Fibroblast of lung (primary cell): ENCODE measurements at places on chromosomes 4 and X. TPM values are rescaled to one million over a fixed set of nuclear protein-coding genes. Genes with fewer than 3 reads are reported as not detected.

Gene POLA1
- 9.2 and 10.3 TPM in 2 replicates for total RNA-seq

DNA sequence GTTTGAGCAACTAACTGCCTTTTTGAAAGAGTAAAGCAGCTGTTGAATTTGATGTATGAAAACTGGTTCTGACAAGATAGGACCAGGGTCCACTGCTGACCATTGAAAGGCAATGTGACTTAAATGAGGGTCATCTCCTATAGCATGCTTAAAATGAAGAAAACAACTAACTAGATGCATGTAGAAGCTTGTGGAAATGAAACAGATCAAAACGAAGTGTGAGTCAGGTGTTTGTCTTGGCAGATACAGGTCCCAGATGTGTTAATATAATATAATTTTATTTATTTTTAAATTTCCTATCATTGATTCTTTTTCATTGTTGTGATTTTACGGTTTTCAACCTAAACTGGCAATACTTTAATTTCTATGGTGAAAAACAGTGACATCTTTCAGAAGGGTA lies 83.6 kb downstream of the ATOH1 start:
- DNase-seq: no peak
- H3K27ac ChIP-seq: no peak overlapping the region
- H3K27me3 ChIP-seq: no peaks in the 10 kb centered on the region
- no peaks in the 10 kb centered on the region for H3K4me1 ChIP-seq

DNA sequence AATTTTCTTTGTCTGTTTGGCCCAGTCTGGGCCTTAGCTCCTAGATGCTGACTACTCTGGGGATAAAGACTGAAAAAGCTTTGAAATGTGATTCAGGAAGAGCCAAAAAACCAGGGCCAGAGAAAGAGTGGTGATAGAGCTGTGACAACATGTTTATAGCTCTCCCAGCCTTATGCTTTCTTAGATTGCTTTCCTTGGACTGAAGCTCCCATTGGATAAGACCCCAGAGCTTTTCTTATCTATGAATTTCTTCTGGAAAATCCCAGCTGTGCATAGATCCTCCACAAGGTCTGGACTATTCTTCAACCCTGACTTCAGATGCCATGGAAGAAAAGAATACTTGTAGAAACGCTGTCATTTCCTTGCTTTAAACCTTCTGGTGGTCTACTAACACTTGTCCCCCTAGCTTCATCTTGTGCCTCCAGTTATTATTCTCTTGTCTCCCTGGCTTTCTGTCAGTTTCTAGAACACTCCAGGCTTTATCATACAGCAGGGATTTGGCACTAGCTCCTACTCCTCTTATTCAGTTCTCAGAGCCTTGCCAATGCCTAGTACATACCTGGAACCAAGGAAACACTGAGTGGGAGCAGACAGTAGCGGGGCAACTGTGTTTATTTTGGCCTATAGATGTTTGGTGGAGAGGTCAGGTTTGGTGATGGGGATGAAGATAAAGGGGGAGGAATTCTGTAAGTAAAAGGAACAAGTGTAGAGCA lies 57.1 kb upstream of the TEX13D start:
- no peak overlapping the region for H3K27ac ChIP-seq
- no peaks in the 10 kb centered on the region for H3K4me1 ChIP-seq
- no peaks in the 10 kb centered on the region for H3K27me3 ChIP-seq

- no peaks in the 10 kb centered on the region for H3K36me3 ChIP-seq
- H3K27ac ChIP-seq: no peak overlapping the region
- no peaks in the 10 kb centered on the region for H3K27me3 ChIP-seq
- no peak for DNase-seq
Observed at GRCh38 chr4:86356425-86357210, 3.2 kb downstream of the MAPK10 start.

DNA sequence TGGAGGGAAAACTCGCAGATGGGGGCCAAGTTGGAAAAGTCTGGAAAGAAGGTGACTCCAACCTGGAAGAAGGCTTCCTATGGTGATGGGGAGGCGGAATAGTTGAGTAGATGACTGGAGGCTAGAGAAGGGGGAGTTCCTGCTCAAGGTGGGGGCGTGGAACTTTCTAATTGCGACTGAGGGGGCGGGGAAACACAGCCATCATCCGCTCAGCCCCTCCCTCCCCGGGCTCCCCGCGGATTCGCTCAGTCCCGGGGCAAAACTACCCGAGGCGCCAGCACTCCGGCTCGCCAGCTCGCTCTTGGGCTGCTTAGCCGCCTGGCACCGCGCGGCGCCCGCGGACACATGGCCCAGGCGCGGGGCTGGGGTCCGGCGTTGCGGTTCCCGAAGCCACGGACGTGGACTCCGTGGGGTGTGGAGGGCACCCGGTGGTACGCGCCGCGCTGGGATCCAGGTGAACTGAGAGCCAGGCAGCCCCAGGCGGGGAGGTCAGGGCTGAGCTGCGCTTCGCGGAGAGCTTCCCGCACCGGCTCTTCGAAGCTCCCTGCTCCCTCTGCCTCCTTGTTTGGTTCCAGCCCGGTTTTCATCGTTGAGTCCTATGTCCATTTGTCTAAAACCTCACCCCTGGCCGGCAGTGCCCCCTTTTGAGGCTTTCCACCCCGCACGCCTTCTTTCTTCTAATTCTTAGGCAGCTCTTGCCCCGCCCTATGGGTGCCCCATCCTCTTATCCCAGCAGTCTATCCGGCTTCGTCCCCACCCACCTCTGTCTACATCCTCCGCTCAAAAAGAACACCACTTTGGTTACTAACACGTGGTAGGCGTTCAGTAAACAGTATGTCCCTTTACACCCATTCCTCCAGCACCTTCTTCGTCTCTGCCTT lies 38.9 kb downstream of the STARD8 start:
- no peaks in the 10 kb centered on the region for H3K27me3 ChIP-seq
- H3K36me3 ChIP-seq: no peaks in the 10 kb centered on the region
- peak overlapping the region; percentile 45 for H3K4me3 ChIP-seq
- DNase-seq: peak; percentile 53
- H3K27ac ChIP-seq: peak overlapping the region; percentile 47

GRCh38 chr4:38072578-38072977 lies 112.4 kb downstream of the PTTG2 start:
- no peak overlapping the region for H3K27ac ChIP-seq
- H3K36me3 ChIP-seq: no peaks in the 10 kb centered on the region
- no peaks in the 10 kb centered on the region for H3K27me3 ChIP-seq
- no peak for DNase-seq
- H3K4me3 ChIP-seq: no peak overlapping the region

DNA sequence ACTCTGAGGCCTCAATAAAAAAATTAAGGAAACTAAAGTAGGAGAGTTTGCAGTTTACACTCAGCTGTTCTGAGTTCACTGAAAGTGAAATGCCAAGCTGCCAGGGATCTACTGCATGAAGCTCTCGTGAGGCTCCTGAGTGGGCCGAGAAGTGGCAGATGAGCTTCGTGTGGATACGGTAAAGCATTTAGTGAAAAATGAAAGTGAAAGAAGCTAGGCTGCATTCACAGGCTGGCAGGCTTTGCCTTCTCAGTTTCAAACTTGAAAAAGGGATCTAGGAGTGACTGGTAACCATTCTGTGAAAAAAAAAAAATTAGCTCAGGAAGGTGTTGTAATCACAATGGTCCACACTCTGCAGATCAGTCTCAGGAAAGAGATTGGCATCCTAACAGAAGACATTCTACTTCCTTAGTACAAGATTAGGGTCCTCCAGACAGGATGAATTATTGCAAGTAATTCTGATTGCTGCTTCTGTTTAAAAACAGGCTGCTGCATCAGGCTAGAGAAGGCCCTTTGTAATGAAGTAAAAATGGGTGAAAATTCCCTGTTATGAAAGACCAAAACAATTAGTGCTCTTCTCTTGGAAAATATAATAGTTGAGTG lies 679.9 kb downstream of the RPA4 start:
- H3K36me3 ChIP-seq: no peaks in the 10 kb centered on the region
- peak; percentile 69 for DNase-seq
- H3K27me3 ChIP-seq: no peaks in the 10 kb centered on the region
- H3K27ac ChIP-seq: peak overlapping the region; percentile 39

Gene BMX
- not detected in 2 replicates for total RNA-seq

Gene STARD8
- total RNA-seq: 1.5 TPM in 2 replicates

Gene SULT1E1
- total RNA-seq: not detected in 2 replicates

- no peaks in the 10 kb centered on the region for H3K27me3 ChIP-seq
- no peak overlapping the region for H3K4me3 ChIP-seq
- no peak overlapping the region for H3K27ac ChIP-seq
- no peaks in the 10 kb centered on the region for H3K4me1 ChIP-seq
- H3K36me3 ChIP-seq: no peaks in the 10 kb centered on the region
- DNase-seq: no peak
Observed at GRCh38 chrX:25181775-25182174, 166.0 kb upstream of the ARX start.

Gene ZMAT1
- total RNA-seq: 0.51 and 1.8 TPM in 2 replicates

Gene SSX1
- total RNA-seq: not detected in 2 replicates

DNA sequence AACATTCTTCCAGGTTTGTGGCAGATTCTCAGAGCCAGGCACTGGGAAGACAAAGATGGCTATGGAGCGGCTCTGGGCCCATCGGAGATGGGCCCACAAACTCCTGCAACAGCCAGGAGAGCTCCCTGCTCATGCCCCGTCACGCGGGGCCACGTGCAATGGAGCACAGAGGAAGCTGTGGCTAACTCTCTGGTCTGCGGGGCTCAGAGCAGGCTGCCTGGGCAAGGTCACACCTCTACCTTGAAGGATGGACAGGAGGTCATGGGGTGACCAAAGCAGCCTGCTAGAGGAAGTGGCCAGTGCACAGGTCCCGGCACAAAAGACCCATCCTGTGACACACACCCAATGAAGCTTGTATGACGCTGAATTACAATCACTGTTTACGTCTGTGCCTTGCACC lies 45.2 kb downstream of the C4orf50 start:
- no peaks in the 10 kb centered on the region for H3K27me3 ChIP-seq
- DNase-seq: no peak

DNA sequence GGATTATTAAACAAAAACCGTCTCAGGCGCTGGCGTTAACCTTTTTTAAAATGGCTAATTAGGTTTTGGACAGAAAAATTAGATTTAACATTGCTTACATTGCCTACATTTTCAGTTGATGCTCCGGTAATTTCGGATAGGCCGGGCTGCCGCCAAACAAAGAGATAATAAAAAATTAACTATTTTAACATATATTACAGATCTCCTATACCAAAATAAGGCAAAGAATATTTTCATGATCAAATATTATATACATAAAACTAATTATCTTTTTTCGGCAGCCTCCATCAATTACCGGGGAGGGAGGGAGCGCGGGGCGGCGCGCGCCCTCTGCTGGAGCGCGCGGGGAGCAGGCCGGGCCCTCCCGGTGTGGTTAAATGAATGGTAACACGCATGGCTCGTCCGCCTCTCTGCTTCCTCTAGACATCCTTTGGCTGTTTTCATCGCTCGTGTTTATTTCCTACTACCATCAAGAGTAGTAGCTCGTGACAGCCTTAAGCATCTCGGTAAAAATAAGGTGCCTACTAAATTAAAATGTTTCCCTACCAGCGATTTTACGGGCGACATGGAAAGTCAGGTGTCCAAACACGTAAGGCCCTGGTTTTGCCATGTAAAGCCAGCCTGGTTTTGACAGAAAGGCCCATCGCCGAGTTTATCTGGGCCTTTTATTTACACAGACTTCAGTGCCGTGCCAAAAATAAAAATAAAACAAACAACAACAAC lies 52.4 kb upstream of the TMEM33 start:
- peak overlapping the region; percentile 7 for H3K4me3 ChIP-seq
- DNase-seq: peak; percentile 39
- no peak overlapping the region for H3K27ac ChIP-seq

Gene KLF3
- total RNA-seq: 12.1 and 12.4 TPM in 2 replicates

Gene ARHGEF9
- 10.3 and 18.5 TPM in 2 replicates for total RNA-seq

Gene NIPAL1
- total RNA-seq: under 0.01 TPM in 1 of 2 replicates, not detected in the other

DNA sequence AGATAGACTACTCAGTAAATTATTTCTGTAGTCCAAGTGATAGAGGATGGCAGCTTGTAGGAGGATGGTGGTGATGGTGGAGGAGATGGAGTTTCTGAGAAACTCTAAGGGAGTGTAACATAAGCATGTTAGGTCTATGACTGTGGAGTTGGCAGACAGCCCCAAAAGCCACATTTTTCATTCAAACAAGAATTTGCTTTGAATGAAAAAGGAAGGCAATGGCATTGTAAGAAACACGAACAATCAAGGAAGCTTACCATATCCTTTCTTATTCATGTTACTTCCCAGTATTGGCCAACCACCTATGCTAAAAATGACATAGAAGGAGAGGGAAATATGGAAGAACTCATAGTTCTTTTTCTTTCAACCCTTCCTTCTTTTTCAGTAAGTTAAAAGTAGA lies 18.7 kb upstream of the SEC24B start:
- H3K27me3 ChIP-seq: no peaks in the 10 kb centered on the region
- no peaks in the 10 kb centered on the region for H3K36me3 ChIP-seq
- DNase-seq: peak; percentile 23
- no peak overlapping the region for H3K4me3 ChIP-seq

DNA sequence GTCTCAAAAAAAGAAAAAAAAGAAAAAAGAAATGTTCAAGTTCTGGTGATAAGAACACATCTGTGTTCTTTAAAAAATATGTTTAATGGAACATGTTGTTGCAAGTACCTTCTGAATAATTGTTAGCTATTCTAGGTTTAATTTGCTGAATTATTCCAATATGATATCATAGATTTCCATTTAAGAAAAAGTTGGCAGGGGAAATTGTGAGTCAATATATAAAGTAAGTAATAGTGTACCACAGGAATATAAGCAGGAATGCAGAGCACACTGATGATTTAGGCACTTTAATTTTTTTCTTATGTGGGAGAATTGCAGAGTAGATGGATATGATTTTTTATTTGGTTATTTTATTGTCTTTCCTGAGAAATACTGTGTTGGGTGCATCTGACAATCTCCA lies 190.7 kb downstream of the RPA4 start:
- no peaks in the 10 kb centered on the region for H3K27me3 ChIP-seq
- no peaks in the 10 kb centered on the region for H3K36me3 ChIP-seq
- peak; percentile 1 for DNase-seq
- no peaks in the 10 kb centered on the region for H3K4me1 ChIP-seq

Gene PLK4
- 1.3 and 5.9 TPM in 2 replicates for total RNA-seq

Gene BRS3
- total RNA-seq: not detected in 2 replicates

- peaks cover 14% of the 10 kb centered on the region for H3K4me1 ChIP-seq
- peak; percentile 86 for DNase-seq
- no peaks in the 10 kb centered on the region for H3K27me3 ChIP-seq
Observed at GRCh38 chrX:134622056-134622812, 36.0 kb downstream of the PLAC1 start.

Gene TCEAL6
- total RNA-seq: not detected in 2 replicates

DNA sequence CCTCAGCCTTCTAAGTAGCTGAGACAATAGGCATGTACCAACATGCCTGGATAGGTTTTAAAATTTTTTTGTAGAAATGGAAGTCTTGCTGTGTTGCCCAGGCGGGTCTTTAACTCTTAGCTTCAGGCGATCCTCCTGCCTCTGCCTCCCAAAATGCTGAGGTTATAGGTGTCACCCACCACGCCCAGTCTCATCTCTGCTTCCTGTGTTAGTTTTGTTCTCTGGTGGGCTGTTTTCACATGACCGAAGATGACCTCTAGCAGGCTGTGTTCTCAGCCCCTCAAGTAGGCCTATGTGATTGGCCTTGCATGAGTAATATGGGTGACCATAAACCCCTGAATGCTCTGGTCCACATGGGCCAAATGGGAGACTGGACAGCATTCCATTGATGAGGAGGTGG lies 56.8 kb upstream of the MSANTD1 start:
- no peaks in the 10 kb centered on the region for H3K27me3 ChIP-seq
- H3K27ac ChIP-seq: no peak overlapping the region
- H3K4me3 ChIP-seq: no peak overlapping the region
- peaks cover 15% of the 10 kb centered on the region for H3K36me3 ChIP-seq

GRCh38 chr4:54482529-54483200 lies 175.1 kb upstream of the KIT start:
- H3K4me3 ChIP-seq: no peak overlapping the region
- H3K27me3 ChIP-seq: no peaks in the 10 kb centered on the region
- DNase-seq: peak; percentile 51
